ENCODE measurements at places on chromosomes 1 and 21.

DNA sequence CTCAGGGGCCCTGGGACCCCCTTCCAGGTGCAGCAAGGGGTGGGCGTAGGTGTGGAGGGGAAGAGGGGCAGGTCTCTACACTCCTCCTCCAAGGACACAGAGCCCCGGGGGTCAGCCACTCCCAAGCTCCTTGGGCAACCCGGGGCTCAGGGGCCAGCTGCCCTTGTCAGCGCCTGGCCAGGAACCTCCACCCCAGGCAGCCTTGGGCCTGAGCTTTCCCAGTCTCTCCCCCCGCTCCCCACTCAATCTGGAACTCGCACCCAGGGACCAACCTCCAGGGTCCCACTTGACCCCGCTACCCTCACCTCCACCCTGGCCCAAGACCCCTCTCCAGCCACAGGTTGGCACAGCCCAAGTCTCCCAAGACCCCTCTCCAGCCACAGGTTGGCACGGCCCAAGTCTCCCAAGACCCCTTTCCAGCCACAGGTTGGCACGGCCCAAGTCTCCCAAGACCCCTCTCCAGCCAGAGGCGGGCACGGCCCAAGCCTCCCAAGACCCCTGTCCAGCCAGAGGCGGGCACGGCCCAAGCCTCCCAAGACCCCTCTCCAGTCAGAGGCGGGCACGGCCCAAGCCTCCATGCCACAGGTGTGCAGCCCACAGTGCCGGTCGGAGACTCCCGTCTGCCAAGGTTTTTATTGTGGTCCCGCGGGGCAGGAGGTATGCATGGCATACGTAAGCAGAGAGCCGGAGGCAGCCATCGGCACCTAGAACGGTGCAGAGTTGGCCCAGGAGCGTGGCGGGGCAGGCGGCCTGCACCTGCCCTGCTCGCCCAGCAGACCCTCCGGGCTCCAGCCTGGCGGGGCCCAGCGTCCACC is 3.0 kb downstream of the TNFRSF4 start:
- peak; percentile 60 for DNase-seq

DNA sequence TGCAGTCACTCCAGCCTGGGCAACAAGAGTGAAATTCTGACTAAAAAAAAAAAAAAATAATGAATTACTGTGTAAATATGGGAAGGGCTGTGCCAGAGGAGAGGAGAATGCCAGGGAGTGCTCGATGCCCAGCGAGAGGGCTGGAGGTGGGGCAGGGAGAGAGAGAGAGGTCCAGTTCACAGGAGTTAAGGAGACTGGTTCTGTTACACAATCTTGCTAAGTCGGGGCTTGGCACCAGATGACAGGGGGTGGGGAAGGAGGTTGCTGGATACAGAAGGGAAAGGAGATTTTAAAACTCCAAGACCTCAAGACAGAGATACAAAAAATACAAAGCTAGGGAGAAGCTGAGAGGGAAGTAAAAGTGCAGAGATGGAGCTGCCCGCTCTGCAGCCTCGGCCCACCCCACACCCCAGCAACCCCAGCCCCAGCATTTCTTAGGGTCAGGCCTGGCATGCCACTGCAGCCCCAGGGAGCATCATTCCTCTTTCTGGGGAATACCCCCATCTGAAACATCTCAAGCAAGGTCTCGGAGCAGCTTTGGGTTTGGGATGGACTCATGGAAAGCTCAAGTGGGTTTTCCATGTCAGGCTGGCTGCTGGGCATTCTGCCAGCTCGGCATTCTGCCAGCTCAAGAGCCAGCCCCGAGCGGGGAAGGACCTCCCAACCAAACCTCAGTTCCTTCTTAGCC is 991 bp downstream of the SELENBP1 start:
- no peak for DNase-seq

DNA sequence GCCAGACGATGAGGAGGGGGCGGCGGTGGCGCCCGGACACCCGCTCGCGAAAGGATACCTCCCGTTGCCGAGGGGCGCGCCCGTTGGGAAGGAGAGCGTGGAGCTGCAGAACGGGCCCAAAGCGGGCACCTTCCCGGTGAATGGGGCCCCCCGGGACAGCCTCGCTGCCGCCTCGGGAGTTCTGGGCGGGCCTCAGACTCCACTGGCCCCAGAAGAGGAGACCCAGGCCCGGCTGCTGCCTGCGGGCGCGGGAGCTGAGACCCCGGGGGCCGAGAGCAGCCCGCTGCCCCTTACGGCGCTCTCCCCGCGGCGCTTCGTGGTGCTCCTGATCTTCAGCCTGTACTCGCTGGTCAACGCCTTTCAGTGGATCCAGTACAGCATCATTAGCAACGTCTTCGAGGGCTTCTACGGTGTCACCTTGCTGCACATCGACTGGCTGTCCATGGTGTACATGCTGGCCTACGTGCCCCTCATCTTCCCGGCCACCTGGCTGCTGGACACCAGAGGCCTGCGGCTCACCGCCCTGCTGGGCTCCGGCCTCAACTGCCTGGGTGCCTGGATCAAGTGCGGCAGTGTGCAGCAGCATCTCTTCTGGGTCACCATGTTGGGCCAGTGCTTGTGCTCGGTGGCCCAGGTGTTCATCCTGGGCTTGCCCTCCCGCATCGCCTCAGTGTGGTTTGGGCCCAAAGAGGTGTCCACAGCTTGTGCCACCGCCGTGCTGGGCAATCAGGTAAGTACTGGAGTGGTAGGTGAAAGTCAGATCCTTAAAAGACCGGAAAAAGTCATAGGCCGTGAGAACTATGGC is 588 bp downstream of the FLVCR1 start:
- peak; percentile 67 for DNase-seq

DNA sequence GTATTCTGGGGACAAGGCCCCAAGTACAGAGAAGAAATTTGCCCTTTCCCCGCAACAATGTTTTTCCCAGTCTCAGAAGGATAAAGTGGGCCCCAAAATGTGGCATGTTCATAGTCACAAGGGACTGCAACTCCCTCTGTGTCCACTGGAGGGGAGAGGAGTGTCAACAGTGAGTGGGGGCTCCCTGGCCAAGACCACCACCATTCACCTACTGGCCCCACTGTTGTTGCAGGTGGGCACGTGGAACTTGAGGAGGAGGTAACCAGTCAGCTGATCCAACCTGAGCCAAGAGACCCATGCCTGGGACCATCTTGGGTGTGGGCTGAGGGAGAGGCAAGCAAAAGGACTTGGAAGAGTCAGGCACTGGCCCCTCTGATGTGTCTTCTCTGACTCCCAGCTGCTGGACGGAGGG is 777 bp downstream of the NUDT17 start:
- DNase-seq, result peak; percentile 73

DNA sequence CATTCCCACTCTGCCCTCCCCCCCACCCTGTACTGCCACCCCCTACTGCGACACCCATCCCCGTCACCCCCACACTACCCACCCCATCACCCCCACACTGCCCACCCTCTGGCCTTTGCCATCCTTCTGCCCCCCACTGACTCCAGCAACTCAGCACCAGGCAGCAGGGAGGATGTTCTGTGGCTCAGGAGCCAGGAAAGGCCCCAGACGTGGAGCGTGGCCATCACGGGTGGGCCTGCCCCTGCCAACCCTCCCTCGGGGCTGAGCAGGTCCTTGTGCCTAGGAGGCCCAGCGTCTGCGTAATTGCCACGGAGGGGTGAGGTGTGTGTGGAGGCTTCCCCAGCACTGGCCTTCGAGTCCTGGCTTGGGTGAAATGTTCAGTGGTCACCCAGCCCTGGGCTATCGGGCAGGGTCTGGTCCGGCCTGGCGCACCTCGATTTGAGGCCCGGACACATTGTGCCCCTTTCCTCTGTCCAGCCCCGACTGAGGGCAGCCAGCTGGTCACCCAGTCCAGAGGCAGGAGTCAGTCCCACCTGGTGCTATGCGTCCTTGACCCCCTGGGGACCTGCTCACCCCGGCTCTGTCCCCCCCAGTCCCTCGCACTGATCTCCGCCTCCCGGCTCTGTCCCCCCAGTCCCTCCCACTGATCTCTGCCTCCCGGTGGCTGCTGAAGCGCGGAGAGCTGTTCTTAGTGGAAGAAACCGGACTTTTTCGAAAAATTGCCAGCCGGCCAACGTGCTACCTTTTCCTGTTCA is 23.0 kb downstream of the ARHGEF16 start:
- DNase-seq, result no peak

- no peak for DNase-seq
Observed at GRCh38 chr1:150420560-150421265, 56.8 kb downstream of the RPRD2 start.

GRCh38 chr1:213995603-213996002 is 7.8 kb downstream of the PROX1 start:
- no peak for DNase-seq

DNA sequence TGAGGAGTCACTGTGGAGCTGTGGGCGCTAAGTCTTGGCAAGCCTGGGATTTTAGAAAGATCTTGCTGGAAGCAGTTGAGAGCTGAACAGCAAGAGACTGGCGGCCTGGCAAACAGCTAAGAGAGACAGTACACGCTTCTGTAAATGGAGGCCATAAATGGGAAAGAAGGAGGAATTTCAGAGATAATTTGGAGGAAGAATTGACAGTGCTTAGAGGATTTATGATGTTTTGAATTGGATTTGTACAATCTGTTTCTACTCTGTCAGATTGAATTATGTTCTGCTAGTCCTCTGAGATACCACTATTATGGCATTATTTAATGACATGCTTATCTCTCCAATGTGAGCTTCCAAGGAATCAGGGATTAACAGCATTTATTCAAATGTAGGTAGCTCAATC is 50.1 kb downstream of the ABCA4 start:
- DNase-seq, result no peak

- DNase-seq, result no peak
Observed at GRCh38 chr1:48758976-48759375, 17.7 kb downstream of the BEND5 start.

GRCh38 chr1:205663286-205663936 is 16.9 kb downstream of the SLC45A3 start:
- no peak for DNase-seq

DNA sequence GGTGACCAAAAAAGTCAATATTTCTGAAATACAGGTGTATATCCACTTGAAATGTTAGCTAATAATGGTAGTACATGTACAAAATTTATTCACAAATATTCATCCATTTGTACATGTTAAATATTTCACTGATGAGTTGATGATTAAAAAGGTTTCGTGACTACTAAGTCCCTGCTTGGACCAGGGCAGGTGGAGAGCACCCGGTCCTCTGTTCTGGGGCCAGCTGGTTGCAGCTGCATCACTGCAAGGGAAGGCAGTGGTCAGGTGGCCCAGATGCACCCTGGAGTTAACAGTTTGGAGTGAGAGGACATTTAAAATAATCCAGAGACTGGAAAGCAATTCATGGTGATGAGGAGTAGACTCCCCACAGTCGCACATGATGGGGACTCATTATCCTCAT is 141.2 kb downstream of the ZBTB18 start:
- no peak for DNase-seq

DNA sequence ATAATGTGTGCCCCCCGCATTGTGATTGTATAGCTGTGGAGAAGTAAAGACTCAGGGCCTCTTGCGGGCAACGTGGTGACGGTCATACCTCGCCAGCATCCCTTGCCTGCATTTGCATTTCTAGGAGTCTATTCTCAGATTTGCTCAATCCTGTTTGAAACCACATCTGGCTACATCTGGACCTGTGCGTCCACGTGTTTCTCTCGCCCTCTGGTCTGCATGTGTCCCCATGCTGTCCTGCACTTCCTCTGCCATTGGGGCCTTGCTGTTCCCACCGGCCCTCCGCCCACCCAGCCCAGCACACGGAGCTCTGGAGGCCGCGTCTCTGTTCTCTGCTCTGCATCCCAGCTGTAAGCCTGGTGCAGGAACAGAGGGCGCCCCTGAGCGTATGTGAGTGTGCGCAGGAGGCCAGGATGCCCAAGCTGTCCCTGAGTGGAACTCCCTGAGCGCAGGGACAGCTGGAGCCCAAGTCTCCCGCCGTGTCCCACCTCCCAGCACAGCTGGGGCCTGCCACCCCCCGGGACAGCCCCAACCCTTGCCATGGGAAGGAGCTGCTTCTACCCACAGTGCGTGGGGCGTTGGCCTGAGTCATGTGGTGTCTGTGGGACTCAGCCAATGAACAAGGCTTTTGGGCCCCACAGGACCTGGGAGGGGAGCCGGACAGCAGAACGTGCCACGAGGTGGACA is 1.6 kb downstream of the KRTAP10-2 start:
- peak; percentile 37 for DNase-seq

- no peak for DNase-seq
Observed at GRCh38 chr1:63877816-63878215, 104.0 kb downstream of the ROR1 start.

- no peak for DNase-seq
Observed at GRCh38 chr1:152878042-152878441, at the start of gene SMCP. Gene SMCP (plus strand): TSS chr1:152878322. CDS start chr1:152884423, 6,101 bp downstream.

GRCh38 chr1:26597629-26598039 is 68.1 kb downstream of the RPS6KA1 start:
- DNase-seq, result no peak

- DNase-seq, result no peak
Observed at GRCh38 chr1:9068981-9069325, 482 bp downstream of the SLC2A5 start.

- DNase-seq, result no peak
Observed at GRCh38 chr1:53174971-53175913, 21.4 kb upstream of the CPT2 start.

DNA sequence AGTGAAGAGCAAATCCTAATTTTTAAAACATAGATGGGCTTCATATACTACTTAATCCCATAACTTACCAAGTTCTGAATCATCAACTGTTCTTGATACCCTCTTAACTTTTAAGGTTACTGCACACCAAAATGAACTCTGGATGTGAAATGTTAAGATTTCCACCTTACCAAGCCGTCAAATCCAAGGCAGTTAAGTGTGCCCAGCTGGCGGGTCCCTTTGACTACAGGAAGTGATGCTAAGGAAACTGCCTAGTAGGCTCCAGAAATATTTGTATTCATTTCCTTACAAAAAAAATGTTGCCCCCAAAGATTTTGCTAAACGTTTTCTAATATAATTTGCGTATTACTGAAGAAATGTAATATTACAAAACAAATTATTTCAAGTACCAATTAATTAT is 10.7 kb downstream of the NRIP1 start:
- DNase-seq, result no peak

DNA sequence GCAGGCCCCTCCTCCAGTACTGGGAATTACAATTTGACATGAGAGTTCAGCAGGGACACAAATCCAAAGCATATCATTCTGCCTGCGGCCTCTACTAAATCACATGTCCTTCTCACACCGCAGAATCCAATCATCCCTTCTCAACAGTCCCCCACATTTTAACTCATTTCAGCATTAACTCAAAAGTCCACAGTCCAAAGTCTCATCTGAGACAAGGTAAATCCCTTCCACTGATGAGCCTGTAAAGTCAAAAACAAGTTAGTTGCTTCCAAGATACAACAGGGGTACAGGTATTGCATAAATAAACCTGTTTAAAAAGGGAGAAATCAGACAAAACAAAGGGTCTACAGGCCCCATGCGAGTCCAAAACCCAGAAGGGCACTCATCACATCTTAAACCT is 64.0 kb downstream of the EBNA1BP2 start:
- DNase-seq, result no peak

Measured in left forelimb (tissue), 1 donor.